Left renal pelvis (tissue), 4 donors: ENCODE measurements at places on chromosomes 6 and 20.

- DNase-seq, result no peak
These were observed 109.6 kb upstream of the BACH2 start for GRCh38 chr6:90406142-90406794.

- DNase-seq, result no peak
These were observed 7.7 kb upstream of the ZKSCAN8 start for GRCh38 chr6:28134015-28134414.

DNA sequence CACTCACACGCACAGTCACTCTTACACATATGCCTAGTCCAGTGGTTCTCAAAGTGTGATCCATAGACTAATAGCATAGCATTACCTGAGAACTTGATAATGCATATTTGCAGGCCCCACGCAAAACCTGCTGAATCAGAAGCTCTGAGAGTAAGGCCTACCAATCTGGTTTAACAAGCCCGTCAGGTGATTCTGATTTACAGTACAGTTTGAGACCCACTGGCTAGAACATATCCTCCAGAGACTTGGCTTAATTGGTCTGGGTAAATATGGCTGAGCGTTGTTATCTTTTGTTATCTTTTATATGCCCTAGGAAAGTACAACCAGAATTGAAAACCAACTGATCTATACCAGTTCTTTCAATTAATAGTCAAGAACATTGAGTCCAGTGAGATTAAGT lies 9.6 kb downstream of the TSPYL4 start:
- no peak for DNase-seq

DNA sequence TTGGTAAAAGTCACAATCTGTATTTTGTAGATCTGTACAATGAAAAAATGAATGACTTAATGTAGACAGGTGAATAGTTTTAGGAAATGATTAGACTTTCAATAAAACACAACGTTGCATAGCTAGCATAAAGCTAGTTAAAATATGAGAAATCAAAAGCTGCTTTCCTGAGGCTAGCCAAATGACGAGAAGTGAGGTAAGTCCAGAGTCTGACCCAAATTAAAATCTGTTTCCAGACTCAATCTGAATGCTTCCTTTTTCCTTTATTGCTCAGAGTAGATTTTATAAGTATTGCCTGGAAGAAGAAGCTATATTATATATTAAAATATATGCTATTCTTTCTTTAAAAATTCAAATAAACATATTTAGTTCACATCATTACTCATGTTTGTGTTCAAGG lies 615.4 kb downstream of the CD109 start:
- DNase-seq, result no peak

- no peak for DNase-seq
These were observed 1.6 kb downstream of the SHPRH start for GRCh38 chr6:145962581-145962980.

GRCh38 chr20:14882157-14882556 lies 544.7 kb upstream of the FLRT3 start:
- DNase-seq, result no peak
